ENCODE measurements at places on chromosomes 16 and 17.
A peak's percentile ranks its signal among the peaks of the same experiment; 100 is the strongest.

DNA sequence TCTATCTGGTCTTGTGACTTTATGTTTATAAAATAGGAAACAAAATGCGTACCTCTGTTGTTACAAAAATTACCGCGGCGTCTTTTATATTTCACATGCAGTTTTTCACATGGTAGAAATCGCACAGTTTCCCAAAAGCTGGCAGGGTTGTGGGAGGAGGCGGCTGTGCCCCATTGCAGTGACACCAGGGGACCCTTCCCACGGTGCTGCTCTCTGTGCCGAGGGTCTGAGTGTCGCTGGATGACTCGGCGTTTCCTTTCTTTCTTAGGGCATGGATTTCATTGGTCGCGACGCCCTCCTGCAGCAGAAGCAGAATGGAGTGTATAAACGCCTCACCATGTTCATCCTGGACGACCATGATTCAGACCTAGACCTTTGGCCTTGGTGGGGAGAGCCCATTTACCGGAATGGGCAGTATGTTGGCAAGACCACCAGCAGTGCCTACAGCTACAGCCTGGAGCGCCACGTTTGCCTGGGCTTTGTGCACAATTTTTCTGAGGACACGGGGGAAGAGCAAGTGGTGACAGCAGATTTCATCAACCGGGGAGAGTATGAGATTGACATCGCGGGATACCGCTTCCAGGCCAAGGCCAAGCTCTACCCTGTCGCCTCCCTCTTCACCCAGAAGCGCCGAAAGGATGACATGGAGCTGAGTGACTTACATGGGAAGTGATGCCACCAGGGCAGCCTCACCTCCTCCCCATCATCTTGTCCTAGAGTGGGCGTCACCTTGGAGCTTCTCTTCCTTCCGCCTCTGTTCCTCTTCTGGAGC lies 17.2 kb upstream of the CLEC18C start:
- DNase-seq, result no peak

DNA sequence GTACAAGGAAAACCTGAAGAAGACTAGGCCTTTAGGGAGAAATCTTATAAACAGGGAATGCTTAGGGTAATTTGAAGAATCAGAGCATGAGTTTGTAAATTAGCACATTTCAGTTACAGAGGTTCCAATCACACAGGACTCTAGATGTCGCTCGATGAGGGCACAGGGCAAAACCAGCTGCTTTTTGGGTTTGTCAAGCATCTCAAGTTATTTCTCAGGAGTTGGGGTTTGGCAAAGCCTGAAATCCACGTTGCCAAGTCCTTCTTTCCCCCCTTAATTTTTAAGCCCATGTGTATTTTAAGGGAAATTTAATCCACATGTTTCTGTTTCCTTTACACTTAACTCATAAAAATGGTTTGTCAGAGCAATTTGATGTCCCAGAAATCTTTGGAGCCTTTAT lies 146.9 kb downstream of the ANKFN1 start:
- DNase-seq, result no peak

DNA sequence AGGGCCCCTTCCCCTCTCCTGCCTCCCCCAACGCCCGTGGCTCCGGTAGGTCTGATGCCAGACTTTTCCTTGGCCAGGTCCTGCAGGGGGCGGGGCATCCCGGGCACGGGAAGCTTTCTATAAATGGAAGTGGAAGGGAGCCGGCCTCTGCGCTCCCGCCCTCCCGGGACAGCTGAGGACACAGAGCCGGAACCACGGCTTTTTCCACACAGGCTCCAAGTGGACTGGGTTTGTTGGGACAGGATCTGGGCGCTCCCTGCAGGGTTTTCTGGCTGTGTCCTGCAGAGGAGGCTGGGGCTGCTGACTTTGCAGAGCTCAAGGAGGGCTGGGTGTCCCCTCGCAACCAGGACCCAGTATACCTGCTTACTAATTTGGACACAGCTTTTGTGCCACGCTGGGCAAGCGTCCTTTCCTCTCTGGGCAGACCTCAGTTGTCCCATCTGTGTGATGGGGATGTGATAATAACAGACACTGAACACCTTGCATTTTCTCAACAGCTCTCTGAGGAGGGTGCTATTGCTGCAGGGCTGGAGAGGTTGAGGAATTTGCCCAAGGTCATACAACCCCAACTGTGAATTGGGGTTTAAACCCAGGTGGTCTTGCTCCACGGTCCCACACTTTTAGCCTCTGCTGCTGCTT lies 1.8 kb downstream of the TNS4 start:
- no peak for DNase-seq

- DNase-seq, result no peak
These were observed 93.6 kb upstream of the CIBAR2 start for GRCh38 chr16:85205747-85206471.

GRCh38 chr16:88348377-88349152 lies 34.2 kb upstream of the ZNF469 start:
- DNase-seq, result no peak

- peak; percentile 84 for DNase-seq
These were observed 158.3 kb downstream of the RAB11FIP4 start for GRCh38 chr17:31549525-31550388.

GRCh38 chr16:88983771-88984687 lies 7.0 kb upstream of the CBFA2T3 start:
- no peak for DNase-seq

- no peak for DNase-seq
These were observed 79.0 kb downstream of the MSI2 start for GRCh38 chr17:57335195-57335792.

DNA sequence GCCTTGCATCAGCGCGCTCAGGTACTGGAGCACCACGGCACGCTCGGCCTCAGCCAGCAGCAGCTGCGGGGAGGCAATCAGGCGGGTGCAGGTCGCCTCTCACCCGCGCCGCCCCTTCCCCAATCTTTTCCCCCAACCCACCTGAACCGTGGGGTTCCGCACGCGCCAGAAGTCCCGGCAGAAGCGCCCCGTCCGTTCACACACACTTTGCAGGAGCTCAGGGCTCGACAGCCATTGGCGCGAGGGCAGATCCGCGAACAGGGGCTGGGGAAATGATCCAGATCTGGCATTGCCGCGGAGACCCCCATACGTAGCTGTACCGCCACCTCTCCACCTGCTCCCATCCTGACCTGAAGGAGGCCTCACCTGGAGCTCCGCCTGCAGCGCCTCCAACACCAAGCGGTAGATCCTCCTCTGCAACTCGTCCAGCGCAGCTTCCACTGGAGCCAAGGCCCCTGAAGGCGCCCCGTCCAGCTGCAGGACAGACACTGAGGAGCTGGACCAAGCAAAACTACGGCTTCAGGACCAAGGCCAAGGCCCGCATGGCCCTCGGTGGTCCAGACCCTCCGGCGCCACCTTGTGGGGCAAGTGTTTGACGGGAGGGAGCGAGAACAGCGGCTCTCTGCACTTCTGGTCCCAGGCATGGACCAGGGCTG lies 1.4 kb upstream of the MATCAP1 start:
- peak; percentile 73 for DNase-seq

- DNase-seq, result no peak
These were observed 775 bp upstream of the TERB1 start for GRCh38 chr16:66802159-66802558.

- no peak for DNase-seq
These were observed 50.1 kb upstream of the IRX3 start for GRCh38 chr16:54336631-54337204.

DNA sequence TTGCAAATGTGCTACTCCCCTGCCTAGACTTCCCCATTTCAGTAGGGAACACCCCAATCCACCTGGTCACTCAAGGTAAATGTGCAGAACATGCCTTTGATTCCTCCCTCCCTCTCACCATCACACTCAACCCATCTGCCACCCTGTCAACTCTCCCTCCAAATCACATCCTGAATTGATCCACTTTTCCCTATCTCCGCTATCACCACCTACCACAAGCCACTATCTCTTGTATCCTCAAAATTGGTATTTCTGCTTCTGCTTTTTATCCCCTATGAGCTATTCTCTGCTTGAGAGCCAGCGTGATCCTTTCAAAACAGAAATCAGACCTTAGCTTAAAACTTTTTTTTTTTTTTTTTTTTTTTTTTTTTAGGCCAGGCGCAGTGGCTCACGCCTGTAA lies 5.4 kb upstream of the NOL11 start:
- DNase-seq, result no peak

DNA sequence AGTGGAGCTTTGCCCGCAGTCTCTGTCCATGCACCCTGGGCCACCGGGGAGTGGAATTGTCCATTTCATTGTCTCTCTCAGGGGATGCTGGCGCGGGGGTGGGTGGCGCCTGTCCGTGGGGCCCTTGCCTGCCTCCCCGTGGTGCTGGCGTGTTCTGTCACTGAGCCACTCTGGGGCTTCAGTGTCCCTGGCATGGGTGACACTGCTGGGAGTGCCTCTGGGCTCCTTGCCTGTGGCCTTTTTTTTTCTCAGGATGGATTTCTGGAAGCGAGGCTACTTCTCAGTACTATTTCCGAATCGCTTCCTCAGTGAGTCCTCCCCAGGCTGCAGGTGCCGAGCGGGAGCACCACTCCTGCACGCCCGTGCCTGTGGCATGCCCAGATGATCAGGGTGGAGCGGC lies 55.0 kb downstream of the PDPK1 start:
- no peak for DNase-seq

Data from naive thymus-derived CD8-positive, alpha-beta T cell (primary cell).